ENCODE measurements at places on chromosomes 6 and 20.

DNA sequence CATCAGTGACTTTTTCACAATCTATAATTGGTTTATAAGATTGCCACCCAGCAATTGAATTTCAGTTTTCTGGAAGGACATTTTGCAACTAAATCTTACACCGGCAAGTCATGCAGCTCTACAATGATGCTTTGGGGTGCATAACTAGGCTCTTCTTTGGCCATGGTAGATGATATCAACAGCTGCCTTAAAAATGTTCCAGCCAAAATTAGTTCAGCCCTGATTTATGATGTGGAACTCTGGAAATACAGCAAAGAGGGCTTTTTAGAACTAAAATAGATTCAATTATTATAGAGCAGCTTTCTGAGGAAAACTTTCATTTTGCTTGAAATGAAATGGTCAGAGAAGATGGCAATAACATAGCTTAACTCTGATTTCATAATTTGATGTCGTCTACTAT lies 18.4 kb upstream of the MCM9 start:
- no peak for DNase-seq

DNA sequence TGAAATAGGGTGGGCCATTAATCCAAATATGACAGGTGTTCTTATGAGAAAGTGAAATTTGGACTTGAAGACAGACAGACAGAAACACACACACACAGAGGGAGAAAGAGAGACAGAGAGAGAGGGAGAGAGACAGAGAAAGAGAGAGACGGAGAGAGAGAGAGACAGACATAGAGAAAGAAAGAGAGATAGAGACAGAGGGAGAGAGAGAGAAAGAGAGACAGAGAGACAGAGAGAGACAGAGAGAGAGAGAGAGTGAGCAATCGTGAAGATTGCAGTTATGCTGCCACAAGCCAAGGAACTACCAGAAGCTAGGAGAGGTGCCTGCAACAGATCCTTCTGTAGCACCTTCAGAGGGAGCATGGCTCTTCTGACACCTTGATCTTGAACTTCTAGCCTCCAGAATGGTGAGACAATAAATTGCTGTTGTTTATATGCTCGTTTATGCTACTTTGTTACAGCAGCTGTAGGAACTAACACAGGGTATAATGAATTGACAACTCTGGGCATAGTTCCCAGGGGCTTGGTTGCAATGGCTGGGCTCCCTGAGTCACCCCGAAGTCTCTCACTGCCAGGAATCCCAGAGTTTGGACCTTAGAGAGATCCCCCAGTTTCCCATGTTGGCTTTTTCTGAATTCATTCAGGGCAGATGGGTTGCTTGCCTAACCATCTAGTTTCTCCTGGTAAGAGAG lies 44.7 kb upstream of the ECI2 start:
- no peak for DNase-seq

DNA sequence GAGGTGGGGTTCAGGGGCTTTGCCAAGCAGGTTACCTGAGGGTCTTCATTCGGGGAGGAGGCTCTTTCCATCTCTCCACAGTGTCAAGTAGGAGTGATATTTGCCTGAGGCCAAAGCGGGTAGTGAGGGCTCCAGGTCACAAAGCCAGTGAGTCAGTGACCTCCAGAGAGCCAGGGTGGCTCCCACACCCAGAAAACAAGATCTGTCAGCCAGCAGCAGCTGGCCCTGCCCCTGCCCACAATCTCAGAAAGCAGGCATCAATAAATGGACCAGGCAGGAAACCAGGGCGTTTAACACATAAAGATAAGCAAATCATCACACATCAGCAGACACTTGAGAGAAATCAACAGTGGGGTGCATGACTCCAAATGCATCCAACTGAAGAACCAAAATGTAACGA lies 250.8 kb downstream of the CDH26 start:
- no peak for DNase-seq

DNA sequence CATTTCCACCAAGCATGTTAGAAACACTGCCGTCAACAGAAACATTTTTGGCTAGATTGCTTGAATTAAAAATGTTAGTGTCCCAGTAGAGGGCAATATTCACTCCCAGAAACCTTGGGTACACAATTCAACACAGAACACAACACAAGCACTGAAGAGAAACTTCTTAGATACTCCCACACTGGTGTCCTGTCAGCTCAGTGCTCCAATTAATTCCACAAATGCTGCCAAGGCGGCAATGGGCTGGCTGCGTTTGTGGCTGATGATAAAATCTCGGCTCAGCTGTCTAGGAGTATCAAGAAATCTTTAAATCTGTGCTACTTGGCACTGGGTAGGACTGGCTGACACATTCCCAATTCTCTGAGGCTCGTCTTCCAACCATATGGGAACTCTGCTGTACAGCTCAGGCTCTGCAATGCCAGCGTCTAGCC lies 39.3 kb downstream of the BEND3 start:
- no peak for DNase-seq

DNA sequence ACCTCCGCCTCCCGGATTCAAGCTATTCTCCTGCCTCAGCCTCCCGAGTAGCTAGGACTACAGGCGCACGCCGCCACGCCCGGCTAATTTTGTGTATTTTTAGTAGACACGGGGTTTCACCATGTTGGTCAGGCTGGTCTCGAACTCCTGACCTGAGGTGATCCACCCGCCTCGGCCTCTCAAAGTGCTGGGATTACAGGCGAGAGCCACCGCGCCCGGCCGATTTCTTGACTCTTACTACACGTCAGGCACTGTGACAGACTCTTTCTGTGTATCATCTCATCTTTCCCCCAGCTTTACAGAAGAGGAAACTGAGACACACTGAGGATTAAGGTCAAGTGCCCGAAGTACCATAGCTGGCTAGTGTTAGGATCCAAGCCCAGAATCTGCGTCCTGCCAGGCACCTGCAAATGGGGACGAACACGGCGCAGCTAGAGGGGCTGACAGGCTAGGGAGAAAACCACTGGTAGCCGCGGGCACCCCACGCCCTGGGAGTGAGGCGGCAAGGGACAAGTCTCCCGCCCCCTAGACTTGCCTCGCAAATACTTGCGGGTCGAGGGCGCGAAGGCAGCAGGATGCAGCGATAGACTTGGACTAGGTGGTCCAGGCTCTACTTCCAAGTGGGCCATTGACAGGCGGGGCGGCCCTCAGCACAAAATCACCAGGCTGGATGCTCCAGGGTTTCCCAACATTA lies 1.1 kb upstream of the TAF8 start:
- DNase-seq, result no peak

- DNase-seq, result no peak
These were observed 65.2 kb downstream of the STX11 start for GRCh38 chr6:144215402-144215931.

- DNase-seq, result no peak
These were observed 3.2 kb downstream of the INSM1 start for GRCh38 chr20:20371083-20371482.

DNA sequence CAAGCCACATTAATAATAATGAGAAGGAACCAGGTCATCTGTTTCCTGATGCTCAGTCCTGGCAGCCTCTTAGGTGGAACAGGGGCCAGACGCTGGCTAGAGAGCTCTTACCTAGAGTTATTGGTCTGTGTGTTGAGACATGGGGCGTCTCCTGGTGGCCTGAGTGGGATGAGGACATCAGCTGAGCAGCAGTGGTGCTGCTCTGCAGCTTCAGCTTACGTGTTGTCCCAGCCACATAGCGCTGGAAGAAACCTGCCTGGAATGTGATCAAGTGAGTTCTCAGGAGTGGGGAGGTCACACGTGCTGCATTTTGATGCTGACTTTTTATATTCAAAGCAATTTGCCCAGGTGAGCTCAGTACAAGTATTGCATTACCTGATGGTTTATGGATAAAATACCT lies 355.4 kb downstream of the CDH26 start:
- DNase-seq, result no peak

GRCh38 chr6:31834367-31835250 lies 7.1 kb downstream of the HSPA1B start:
- peak; percentile 70 for DNase-seq

GRCh38 chr20:59586613-59587012 lies 17.7 kb upstream of the PHACTR3 start:
- DNase-seq, result no peak

- no peak for DNase-seq
These were observed 15.1 kb downstream of the RMND1 start for GRCh38 chr6:151436802-151437201.

DNA sequence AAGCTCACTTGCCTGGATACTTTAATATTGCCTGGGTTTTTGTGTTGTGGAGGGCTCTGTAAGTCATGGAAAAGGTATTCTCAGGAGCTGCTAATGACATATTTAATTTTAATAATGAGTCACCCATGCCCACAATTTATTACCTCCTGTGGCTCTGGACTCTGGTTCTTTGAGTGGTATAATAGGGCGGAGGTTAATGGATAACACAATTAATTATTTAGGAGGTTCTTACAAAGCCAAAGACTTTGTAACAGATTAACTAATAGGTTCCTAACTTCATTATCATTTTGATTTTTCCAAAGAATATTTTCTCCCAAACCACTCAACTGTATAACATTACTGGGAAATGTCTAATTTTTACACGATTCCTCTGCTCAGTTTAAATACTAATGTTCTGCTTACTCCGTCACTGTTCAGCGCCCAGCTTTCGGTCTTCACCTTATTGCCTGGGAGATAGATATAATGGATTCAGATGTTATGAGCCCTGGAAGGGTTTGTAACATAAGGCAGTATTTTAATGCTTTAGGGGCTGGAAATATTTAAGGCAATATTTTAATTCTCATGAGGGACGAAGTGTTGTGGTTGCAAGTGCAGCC lies 29.4 kb downstream of the PHACTR3 start:
- no peak for DNase-seq

DNA sequence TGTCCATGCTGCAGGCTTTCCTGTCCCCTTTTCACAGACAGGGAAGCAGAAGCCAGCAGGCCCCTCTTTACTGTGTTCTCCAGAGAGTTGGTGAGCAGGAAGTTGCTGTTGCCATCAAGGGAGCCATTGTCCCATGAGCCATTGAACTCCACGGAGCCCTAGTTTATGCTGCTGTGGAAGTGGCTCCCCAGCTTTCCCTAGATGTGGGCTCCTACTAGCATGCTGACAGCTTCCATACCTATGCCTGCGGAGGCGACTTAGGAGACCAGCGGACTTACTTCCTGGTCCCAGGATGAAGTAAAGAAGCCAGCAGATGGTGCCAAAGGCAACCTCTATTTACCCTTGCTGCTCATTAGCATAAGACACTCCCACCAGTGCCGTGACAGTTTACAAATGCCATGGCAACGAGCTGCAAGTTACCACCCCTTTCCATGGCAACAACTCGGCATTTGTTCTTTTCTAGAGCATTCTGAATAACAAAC lies 30.8 kb upstream of the FKBP1A start:
- DNase-seq, result no peak

DNA sequence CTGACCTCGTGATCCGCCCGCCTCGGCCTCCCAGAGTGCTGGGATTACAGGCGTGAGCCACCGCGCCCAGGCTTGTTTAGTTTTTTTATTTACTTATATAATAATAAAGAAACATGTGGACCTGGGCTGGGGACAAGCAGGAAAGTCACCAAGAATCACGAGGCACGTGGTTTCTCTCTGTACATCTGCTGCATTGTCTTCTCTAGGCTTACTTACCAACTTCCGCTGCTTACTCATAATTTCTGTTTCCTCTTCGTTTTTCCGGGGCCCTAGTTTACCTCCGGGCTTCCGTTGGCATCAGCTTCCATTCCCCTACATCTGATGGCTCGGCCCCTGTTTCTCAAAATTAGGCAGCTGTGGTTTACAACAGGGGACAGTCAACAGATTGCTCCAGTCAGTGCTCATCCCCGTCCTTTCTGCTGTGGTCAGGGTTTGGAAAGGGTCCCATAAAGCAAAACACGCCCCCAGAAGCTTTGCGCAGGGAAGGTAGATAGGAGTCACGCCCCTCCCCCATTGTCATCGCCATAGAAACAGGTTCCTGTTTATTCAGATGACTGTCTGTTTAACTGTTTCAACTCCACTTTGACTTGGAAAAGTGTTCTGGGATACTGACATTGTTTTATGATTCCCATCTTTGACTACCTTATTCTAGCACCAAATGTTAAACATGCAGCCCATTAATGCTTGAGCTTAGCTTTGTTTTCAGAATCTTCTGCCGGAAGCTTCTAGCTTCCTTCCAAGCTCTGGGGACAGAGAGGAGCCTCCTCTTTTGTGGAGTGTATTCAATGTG lies 31.9 kb upstream of the TXLNB start:
- peak; percentile 41 for DNase-seq

DNA sequence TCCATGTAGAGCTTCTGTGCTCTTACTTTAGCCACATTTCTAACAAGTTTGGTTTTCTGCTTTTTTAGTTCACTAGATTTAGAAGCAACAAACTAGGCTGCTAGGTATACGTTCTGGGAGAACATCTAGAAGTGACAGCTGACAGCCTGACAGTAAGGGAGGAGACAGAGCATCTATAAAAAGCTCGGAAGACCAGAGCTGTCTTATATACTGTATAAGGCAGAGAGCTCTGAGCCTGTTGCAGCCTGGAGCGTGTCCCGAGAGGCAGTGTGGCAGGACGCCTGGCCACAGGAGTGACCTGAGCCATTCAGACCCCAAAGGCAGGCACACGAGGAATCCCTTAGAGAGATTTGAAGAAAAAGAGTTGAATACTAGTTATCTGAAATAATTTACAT lies 24.6 kb downstream of the PPP1R14C start:
- DNase-seq, result no peak

GRCh38 chr20:25865715-25866656 lies 169.3 kb upstream of the ZNF337 start:
- DNase-seq, result no peak

DNA sequence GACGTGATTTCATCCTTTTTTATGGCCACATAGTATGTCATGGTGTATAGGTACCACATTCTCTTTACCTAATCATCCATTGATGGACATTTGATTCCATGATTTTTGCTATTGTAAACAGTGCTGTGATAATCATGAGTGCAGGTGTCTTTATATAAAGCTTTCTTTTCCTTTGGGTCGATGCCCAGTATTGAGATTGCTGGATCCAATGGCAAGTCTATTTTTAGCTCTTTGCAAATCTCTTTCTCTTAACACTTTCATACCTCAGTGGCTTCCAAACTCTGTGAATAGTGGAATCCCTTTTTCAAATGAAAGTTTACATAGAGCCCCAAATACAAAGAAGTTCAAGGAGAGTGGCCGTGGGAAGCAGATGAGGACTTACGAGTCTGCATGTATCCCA lies 105.8 kb upstream of the SPTLC3 start:
- DNase-seq, result no peak
